ENCODE measurements at places on chromosomes 2 and 18.
A peak's percentile ranks its signal among the peaks of the same experiment; 100 is the strongest.

GRCh38 chr2:3193443-3194330 is 183.9 kb downstream of the EIPR1 start:
- DNase-seq = no peak

DNA sequence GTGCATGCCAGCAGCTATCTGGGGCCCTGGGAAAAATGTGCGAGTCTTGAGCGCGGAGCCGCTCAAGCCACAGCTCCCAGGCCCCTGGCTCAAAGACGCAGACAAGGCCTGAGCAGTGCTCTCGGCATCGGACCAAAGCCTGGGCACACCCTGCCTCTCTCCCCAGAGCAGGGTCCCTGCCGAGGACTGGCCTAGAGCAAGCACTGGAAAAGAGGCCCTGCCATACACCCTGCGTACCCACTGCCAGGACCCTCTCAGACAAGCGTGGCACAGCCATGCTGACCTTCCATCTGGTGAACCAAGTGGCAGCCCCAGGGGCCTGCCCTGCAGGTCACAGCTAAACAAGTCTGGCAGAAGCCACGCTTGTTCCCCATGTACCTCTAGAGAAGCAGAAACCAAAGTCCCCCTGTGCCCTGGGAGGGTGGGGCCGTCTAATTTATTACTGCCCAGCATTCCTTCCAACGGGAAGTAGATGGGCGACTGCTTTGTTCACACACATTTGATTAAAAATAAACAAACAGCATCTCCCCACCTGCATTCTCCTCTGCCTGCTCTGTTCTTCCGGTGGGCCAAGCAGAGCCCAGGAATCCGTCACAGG is 14.0 kb downstream of the STK25 start:
- no peak for DNase-seq

DNA sequence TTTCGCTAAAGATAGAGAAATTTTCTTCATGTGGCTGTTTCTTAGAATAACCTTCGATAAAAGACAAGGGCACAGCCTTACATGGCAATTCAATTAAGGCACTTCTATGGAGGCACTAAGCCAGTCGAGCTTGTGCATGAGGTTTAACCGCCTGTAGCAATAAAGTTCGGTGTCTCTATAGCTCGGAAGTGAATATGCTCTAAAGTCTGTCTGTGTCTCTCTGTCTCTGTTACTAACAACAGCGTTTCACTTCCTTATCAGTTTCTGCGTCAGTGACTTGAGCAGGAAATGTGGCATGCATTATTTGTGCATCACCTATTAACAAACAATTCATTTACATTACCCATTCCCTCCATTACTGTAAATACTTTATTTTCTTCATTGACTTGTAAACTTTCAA is 365.1 kb upstream of the NETO1 start:
- DNase-seq = no peak

DNA sequence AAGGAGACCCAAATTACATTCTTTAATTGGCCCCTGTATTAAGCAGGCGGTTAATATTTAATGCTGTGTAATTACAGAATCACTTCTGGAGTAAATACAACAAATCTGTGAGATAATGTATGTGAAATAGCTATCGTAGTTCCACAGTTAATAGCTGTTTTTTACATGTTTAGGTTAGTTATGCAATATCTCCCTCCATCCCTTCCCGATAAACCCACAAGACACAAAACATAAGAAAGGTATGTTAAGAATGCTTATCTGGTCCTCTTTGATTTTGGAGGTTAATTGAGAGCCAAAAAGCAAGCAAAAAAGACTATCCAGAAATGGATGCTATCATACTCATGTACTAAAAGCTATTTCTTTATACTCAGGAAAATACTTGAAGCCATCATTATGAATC is 49.1 kb downstream of the ZNF638 start:
- DNase-seq = no peak

DNA sequence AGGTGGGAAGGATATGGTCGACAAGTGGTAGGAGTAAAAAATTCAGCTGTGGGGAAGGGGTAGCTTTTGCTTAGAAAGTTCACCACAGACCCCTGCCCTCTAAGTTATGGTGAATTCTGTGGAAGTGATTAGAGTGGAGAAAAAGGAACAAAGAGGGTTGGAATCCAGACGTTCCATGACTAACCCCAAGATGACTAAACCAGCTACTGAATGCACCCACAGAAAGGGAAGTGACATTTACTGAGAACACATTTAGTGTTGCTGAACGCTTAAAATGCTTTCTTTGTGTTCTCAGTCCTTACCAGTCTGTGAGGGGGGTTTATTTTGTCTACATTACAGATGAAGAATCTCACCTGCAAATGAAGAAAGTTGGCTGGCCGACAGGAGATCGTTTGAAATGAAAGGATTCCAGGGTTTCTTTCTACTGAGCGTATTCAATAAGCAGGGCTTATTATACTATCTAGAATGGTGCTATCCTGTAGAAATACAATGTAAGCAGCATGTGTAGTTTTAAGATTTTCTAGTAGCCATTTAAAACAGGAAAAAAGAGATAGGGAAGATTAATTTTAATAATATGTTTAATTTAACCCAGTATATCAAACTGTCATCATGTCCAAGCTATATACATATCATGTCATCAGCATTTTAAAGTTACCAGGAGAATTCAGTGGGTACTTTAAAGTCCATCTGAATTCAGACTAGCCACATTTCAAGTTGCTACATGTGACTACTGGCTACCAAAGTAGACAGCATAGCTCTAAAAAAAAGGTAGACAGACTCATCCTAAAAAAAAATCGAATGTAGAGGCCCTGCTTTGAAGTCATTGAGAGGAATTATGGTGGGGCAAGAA is 60.1 kb downstream of the LIMS1 start:
- DNase-seq = peak; percentile 96

- DNase-seq = no peak
Observed at GRCh38 chr2:239790313-239790712, 234.8 kb downstream of the NDUFA10 start.

DNA sequence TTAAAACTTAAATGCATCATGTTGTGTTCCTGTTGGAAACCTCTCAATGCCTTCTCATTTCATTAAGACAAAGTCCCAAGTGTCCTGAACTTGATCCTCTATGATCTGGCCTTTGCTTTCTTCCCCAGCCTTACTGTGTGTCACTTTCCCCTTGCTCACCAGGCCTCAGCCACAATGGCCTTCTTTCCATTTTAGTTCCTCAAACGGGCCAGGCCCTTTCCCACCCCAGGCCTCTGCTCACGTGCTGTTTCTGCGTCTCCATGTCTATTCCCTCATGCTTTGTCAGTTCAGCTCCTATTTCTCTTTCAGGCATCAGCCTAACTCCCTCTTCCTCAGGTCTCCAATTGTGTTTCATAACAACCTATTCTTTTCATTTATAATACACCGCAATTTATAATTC is 19.5 kb downstream of the CXCR4 start:
- no peak for DNase-seq

- DNase-seq = no peak
Observed at GRCh38 chr2:196291426-196291825, 120.0 kb upstream of the STK17B start.

DNA sequence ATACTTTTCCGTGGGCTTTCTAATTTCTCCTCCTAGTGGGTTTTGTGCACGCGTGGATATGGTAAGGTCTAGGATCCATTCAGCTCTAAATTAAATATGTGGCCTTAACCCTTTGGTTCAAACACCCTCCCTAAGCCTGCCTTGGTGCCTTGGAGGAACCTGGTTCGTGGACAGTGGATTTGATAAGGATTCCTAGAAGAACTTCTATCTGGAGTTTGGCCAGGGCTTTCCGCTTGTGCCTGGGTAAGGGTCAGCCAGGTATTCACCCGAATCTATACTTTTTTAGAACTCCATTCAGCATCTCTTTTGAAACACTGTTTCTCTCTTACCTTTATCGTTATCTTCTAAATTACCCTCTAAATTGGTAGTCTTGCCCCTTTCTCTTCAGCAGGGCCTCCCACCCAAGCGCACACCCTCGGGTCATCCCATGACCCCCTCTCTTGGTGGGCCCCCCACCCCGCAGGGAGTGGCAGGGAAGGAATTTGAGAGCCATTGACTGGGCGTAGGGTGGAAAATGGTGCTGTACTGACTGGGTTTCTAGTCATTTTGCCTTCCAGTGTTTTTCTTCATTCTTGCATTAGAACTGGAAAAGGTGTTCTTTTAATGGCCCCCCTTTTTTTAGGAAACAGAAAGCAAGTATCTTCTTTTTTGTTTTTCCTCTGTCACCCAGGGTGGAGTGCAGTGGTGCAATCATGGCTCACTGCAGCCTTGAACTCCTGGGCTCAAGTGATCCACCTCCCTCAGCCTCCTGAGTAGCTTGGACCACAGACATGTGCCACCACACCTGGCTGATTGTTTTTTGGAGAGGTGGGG is 1.8 kb downstream of the SOCS6 start:
- DNase-seq = no peak

GRCh38 chr2:18825838-18826237 is 236.5 kb upstream of the NT5C1B start:
- no peak for DNase-seq

- no peak for DNase-seq
Observed at GRCh38 chr2:39581866-39582265, 83.9 kb upstream of the TMEM178A start.

DNA sequence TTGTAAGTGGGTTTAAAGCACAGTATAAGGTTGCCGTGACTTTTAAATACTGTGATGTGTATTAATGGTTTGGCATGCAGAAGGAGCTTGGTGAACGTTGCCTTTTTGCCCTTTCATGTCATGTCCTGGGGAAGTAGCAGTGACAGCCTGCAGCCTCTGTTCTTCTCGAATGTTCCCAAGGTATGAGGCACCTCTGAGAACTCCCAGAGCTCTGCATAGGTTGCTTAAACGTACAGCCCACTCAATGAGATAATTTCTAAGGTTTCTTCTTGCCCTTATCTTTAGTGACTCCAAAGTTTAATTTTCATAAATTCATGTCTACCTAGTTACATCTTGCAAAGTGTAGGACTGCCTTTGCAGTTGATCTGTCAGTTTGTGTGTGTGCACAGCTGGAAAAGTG is 36.7 kb downstream of the PARD3B start:
- no peak for DNase-seq
